ENCODE measurements at places on chromosomes 6 and 20.

DNA sequence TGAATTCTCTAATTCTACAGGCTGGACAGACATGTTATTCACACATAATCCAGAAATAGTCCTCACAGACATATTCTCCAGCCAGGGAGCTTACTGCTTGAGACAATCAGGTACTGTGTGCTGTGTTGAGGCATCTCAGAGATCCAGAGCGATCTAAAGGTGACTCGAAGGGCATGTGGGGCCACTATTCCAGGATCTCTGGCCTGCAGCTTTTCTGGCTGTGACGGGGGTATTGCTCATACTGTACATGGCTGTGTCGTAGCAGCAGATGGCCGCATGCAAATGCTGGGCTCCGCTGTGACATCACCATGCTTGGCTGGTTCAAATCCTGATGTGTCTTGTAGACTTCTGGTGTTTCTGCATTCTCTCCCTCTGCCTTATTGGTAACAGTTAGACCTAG, 37.8 kb downstream of the CD109 start:
- DNase-seq: peak; percentile 17

DNA sequence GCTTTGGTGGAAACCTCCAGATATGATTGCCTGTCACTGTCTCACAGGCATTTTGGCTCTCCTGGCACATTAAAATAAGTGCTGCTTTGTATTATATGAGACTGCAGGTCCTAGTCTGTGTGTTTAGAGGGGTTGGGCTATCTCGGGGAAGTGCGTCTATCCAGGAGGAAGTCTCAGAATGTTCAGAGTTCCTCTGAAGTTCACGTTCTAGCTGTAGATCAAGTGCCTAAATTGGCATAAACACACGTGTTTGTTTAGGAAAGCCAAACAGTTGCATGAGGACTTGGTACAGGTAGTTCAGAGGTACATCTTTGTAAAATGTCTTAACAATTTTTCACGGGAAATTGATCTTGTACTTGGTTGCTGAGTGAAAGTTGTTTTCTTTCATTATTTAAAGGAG, 36.4 kb upstream of the SLC22A1 start:
- no peak for DNase-seq

GRCh38 chr20:14431568-14431967, 94.2 kb upstream of the FLRT3 start:
- DNase-seq: no peak

GRCh38 chr6:86715676-86716075, 221.7 kb upstream of the HTR1E start:
- DNase-seq: peak; percentile 10

DNA sequence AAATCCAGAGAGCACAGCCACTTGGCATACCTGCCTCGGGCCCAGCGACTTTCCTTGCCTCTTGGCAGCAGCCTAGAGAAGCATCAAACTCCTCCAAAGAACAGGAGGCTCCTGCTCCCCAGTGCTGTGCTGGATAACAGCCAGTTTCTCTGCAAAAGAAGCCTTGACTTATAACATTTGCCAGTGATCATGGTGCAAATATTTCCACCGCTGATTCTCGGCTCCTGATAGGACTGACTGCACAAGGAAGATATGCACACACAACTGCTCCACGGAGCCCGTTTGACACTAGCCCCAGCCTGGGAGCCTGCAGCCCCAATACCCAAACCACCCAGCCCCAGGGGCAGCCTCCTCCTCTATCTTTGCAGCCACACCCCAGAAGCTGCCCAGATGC, 17.5 kb downstream of the ACSS1 start:
- DNase-seq: peak; percentile 76

DNA sequence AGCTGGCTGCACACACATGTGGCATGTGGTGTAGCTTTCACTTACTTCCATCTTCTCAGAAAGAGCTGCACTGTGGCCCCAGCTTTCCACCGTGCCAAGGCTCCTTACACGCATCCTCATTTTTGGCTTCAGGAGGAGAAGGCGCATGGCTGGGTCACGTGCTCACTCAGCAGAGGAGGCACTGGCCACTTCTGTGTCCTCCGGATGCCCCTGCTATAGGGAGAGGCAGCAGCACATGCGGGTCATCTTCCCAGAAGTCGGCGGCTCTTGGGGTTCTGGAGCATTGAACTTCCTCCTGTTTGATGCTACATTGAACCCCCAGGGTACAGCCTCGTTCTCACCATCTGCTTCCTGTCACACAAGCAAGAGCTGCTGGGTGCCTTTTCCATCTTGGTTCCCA, 111.3 kb downstream of the FAM120B start:
- DNase-seq: no peak

GRCh38 chr20:7841291-7841970, 98.8 kb downstream of the HAO1 start:
- DNase-seq: peak; percentile 92

- no peak for DNase-seq
Measured at GRCh38 chr20:4491643-4492042, 230.1 kb upstream of the PRND start.

DNA sequence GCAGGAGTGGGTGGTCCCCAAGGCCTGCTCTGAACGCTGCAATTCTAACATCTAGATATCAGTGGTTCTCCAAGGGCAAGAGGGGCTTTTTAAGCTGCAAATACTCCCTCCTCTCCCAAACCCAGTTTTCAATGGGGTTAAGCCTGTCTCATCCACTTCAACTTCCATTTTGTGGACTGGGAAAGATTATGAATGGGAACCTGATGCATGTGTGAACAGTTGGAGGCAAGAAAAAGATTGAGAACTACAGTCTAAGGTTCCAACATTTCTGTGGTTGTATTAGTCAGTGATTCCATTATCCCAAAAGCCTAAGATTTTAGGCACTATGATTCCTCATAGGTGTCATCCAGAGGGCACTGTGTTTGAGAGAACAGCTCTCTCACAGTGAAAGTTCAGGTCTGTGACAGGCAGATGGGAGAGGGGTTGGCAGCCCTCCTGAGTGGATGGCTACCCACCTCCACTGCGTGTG, 53.7 kb downstream of the HNF4A start:
- DNase-seq: peak; percentile 91

DNA sequence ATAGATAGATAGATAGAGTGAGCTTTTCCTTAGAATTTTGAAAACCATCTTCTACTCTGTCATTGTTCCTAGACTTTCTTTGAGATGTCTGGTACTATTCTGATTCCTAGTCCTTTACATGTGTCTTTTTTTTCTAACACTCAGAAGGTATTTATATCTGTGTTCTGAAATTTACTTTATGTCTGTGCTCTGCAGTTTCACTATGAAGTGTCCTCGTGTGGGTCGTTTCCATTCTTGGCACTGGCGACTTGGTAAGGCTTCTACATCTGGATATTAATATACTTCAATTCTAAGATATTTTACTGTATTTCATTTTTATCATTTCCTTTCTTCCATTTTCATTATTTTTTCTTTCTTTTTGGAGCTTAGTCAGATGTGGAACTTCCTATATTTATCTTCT, 87.0 kb downstream of the FHL5 start:
- DNase-seq: no peak

GRCh38 chr6:158793432-158793831, 25.7 kb downstream of the EZR start:
- DNase-seq: peak; percentile 66

Measured in GM23248 (cell line).